ENCODE measurements at places on chromosomes 6 and 20. TPM values are rescaled to one million over a fixed set of nuclear protein-coding genes. Genes with fewer than 3 reads are reported as not detected.

ASIP gene
- total RNA-seq = not detected

SCGN gene
- total RNA-seq = 1.1 TPM

SLCO4A1 gene
- 0.24 TPM for total RNA-seq

SIRPG gene
- not detected for total RNA-seq

HLA-DQA2 gene
- not detected for total RNA-seq

DEFB132 gene
- total RNA-seq = not detected

All from cardiac ventricle fibroblast (primary cell).